Sigmoid colon (tissue), 7 donors: ENCODE measurements at places on chromosomes 5 and 9. TPM values are rescaled to one million over a fixed set of nuclear protein-coding genes. Genes with fewer than 3 reads are reported as not detected.
A peak's percentile ranks its signal among the peaks of the same experiment; 100 is the strongest.

DNA sequence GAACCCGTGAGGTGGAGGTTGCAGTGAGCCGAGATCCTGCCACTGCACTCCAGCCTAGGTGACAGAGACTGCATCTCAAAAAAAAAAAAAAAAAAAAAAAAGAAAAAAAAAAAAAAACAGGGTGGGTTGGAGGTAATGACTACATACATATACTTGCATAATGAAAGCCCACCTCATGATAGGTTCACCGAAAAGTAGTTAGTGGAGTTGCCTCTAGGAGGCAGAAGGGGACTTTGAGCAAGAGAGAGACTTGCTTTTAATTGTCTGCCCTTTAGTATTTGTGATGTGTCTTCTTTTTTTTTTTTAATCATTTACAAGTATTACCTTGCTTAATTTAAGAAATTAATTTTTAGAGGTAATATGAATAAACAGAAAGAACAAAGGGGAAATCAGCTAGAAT is 99.8 kb downstream of the PPARGC1B start:
- DNase-seq, result no peak
- peak overlapping the region; percentile 41 for H3K27ac ChIP-seq
- peaks cover 42% of the 10 kb centered on the region for H3K4me1 ChIP-seq
- no peak overlapping the region for H3K4me3 ChIP-seq
- peaks cover 33% of the 10 kb centered on the region for H3K36me3 ChIP-seq

DNA sequence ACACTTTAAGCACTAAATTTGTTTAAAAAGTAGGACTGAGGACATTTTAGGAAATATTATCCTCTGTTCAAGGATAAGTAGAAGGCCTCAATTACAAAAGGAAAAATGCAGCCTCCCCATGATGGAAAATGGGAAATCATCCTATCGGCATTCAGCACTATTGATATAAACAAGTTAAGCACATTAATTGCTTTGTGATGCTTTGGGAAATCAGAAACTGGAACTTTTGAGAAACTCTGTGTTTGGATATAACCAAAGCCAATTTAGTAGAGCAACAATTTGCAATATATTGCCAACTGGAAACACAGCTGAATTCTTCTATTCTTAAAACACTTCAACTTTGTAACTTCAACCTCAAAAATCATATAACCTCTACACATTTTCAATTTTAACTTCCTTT is 65.2 kb upstream of the PTGER4 start:
- DNase-seq, result no peak
- no peaks in the 10 kb centered on the region for H3K27me3 ChIP-seq
- H3K27ac ChIP-seq, result no peak overlapping the region
- H3K36me3 ChIP-seq, result no peaks in the 10 kb centered on the region
- H3K4me3 ChIP-seq, result no peak overlapping the region

GBA2 gene
- 45.9 TPM for total RNA-seq

- no peaks in the 10 kb centered on the region for H3K27me3 ChIP-seq
- no peak overlapping the region for H3K4me3 ChIP-seq
- H3K36me3 ChIP-seq, result no peaks in the 10 kb centered on the region
- no peak for DNase-seq
- H3K27ac ChIP-seq, result no peak overlapping the region
Measured at GRCh38 chr5:96332535-96333366, 100.3 kb downstream of the PCSK1 start.

GRCh38 chr5:113519412-113519811 is 5.9 kb downstream of the YTHDC2 start:
- no peak for DNase-seq
- H3K4me1 ChIP-seq, result peaks cover 33% of the 10 kb centered on the region
- H3K27me3 ChIP-seq, result no peaks in the 10 kb centered on the region
- no peak overlapping the region for H3K4me3 ChIP-seq
- no peak overlapping the region for H3K27ac ChIP-seq

GRCh38 chr9:105333811-105334210 is 89.4 kb downstream of the SLC44A1 start:
- H3K36me3 ChIP-seq, result peaks cover 7% of the 10 kb centered on the region
- no peaks in the 10 kb centered on the region for H3K27me3 ChIP-seq
- no peak overlapping the region for H3K27ac ChIP-seq
- H3K4me1 ChIP-seq, result no peaks in the 10 kb centered on the region

DNA sequence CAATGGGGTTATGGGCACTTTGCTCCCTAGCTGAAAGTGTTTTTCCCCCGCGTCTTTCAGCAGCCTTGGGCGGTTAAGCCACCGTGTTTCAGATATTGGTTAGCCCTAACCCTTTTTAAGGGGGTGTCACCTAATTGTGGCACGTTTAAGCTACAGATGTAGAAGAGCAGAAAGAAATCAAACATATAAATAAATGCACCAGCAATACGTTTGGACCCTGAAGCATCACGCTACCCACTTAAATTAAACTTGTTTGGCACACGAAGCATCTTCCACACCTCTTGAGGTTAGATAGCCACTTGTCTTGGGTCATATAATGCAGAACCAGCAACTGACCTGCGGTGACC is 768 bp downstream of the YTHDC2 start:
- no peaks in the 10 kb centered on the region for H3K27me3 ChIP-seq
- H3K4me3 ChIP-seq, result peak overlapping the region; percentile 76
- H3K4me1 ChIP-seq, result no peaks in the 10 kb centered on the region
- peak overlapping the region; percentile 94 for H3K27ac ChIP-seq
- peaks cover 5% of the 10 kb centered on the region for H3K36me3 ChIP-seq
- no peak for DNase-seq

GRCh38 chr5:160270704-160271103 is 41.4 kb downstream of the FABP6 start:
- H3K27me3 ChIP-seq, result no peaks in the 10 kb centered on the region
- DNase-seq, result no peak
- H3K27ac ChIP-seq, result no peak overlapping the region
- no peaks in the 10 kb centered on the region for H3K4me1 ChIP-seq
- H3K36me3 ChIP-seq, result no peaks in the 10 kb centered on the region

- no peaks in the 10 kb centered on the region for H3K27me3 ChIP-seq
- peak overlapping the region; percentile 80 for H3K4me3 ChIP-seq
- no peak overlapping the region for H3K27ac ChIP-seq
- H3K4me1 ChIP-seq, result peaks cover 18% of the 10 kb centered on the region
Measured at GRCh38 chr9:137113385-137114159, 961 bp downstream of the DPP7 start.

GRCh38 chr5:115413651-115414050 is 117.2 kb upstream of the CCDC112 start:
- DNase-seq, result no peak
- H3K27me3 ChIP-seq, result no peaks in the 10 kb centered on the region
- H3K4me1 ChIP-seq, result peaks cover 8% of the 10 kb centered on the region
- no peak overlapping the region for H3K4me3 ChIP-seq

CCL19 gene
- 5.8 TPM for total RNA-seq

- H3K27me3 ChIP-seq, result no peaks in the 10 kb centered on the region
- no peaks in the 10 kb centered on the region for H3K4me1 ChIP-seq
- no peak overlapping the region for H3K27ac ChIP-seq
- DNase-seq, result no peak
Measured at GRCh38 chr9:126546036-126546435, 67.7 kb upstream of the LMX1B start.

C5orf58 gene
- total RNA-seq, result not detected

- no peak for DNase-seq
- no peaks in the 10 kb centered on the region for H3K4me1 ChIP-seq
- no peak overlapping the region for H3K4me3 ChIP-seq
- no peak overlapping the region for H3K27ac ChIP-seq
Measured at GRCh38 chr9:100914266-100914665, 114.3 kb upstream of the PLPPR1 start.

PCDHA2 gene
- 0.68 TPM for total RNA-seq

DNA sequence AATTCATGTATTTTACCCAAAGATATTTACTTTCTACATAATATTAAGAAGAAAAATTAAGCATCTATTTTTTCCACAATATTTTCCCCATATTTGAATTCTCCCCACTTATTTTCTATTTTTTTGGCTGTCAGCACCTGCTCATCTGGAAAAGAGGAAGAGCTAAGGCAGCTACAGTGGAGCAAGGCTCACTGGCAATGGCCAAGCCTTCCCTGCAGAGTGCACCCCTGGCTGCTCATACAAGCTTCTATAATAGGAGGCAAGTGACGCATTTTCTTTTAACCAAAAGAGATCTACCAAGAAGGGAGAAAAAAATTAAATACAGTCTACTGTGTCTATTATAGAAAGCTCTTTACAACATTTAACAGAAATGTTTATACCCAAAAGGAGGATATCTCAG is 72.5 kb downstream of the AUH start:
- no peak overlapping the region for H3K4me3 ChIP-seq
- no peak overlapping the region for H3K27ac ChIP-seq
- peaks cover 5% of the 10 kb centered on the region for H3K36me3 ChIP-seq
- H3K4me1 ChIP-seq, result peaks cover 5% of the 10 kb centered on the region

DNA sequence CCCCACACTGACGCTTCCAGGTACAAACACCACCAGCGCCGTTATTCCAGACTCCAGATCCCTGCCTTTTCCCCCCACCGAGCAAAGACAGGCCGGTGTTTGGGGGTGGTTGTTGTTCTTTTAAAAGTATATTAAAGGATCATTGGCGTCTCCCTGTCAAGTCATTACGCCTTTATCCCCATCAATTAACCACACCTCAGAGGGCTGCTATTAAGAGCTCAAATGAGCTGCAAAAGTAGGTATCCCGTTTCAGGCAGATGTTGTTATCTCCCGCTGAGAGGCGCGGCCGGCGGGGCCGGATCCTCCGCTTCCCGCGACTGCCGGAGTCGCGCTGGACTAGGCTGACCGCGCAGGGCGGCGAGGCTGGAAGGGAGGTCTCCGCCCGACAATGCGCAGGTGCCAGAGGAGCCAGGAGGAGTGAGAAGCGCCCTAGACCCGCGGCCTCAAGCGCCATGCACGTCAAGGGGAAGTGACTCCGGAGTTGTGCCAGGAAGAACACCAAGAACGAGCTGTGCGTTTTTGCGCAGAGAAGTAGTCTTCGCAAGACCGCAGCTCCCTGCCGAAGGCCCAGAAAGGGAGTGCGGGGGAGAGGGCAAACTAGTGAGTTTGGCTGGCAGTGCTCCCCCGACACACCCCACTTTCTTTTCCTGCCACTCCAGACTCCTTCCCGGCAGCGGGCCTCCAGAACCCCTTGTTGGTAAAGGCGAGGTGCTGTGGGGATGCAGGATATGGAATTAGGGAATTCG is 8.2 kb downstream of the NR2F1-AS1 start:
- no peak overlapping the region for H3K4me3 ChIP-seq
- peaks cover 10% of the 10 kb centered on the region for H3K27me3 ChIP-seq
- peak overlapping the region; percentile 69 for H3K27ac ChIP-seq

DNA sequence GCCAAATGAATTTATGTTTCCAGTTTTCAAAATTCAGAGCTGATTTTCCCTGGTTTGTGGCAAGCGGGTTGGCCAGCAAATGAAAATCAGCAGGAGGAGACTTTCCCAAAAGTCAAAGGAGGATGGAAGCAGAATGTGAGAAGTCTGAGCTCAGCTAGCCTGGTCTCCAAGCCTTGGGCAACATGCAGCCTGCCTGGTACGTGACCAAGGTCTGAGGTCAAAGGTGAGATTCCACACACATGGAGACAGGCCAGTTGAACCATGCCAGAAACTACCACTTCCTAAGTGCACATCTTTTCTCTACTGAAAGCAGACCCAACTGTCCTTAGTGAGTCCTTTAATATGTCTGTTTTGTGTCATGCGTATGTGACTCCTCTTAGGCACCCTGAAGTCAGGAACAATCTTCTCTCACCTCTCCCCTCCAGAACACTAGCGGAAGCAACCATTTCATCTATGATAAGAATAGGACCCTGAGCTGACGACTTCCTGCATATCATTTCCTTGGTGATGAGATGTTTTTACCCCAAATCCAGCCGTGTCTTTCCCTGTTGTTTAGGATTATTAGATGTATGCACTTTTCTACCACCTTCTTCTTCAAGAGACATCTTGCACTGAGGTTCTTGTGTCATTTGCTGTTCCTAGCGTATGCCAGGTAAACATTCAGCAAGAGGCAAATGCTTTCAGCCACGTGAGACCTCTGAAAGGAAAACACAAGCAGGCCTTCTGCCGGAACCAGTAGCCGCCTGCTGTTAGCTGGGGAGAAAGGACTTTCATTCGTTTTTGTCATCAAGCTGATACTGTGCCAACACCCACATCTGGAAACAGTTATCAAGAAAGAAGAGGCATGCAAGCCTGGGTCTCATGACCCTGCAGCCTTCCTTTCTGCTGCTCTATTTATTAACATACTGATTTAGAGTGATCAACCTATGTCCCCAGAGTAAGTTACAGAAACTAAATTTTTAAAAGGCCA is 9.7 kb upstream of the TGFBI start:
- H3K27me3 ChIP-seq, result no peaks in the 10 kb centered on the region
- H3K4me1 ChIP-seq, result peaks cover 47% of the 10 kb centered on the region
- H3K36me3 ChIP-seq, result no peaks in the 10 kb centered on the region
- H3K4me3 ChIP-seq, result no peak overlapping the region
- DNase-seq, result peak; percentile 89
- H3K27ac ChIP-seq, result peak overlapping the region; percentile 68

CD72 gene
- 8.0 TPM for total RNA-seq

GRCh38 chr5:94849821-94850736 is 231.6 kb downstream of the SLF1 start:
- H3K27me3 ChIP-seq, result no peaks in the 10 kb centered on the region
- no peak overlapping the region for H3K27ac ChIP-seq
- no peaks in the 10 kb centered on the region for H3K36me3 ChIP-seq
- DNase-seq, result no peak
- H3K4me3 ChIP-seq, result no peak overlapping the region

AGXT2 gene
- not detected for total RNA-seq

PCDHGC3 gene
- total RNA-seq, result 36.7 TPM

DNA sequence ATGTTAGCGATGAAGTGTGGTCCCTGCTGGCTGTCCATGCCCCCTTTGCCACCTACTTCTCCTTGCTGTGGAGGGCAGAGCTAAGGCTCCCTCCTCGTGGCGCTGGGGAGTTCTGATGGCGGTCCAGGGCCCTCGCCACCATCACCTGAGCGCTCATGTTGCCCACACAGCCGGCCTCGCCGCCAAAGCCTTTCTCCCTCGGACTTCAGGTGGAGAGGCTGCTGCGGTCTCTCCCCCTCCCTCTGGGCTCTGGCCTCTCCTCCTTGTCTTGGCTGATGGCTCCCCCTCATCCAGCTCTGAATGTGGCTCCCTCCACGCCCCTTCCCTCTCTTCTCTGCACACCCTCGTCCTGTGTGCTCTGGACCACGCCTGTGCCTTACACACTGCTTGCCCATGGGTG is 14.5 kb upstream of the LPCAT1 start:
- no peaks in the 10 kb centered on the region for H3K36me3 ChIP-seq
- H3K4me1 ChIP-seq, result no peaks in the 10 kb centered on the region
- peak; percentile 58 for DNase-seq

TRIM32 gene
- total RNA-seq, result 11.9 TPM

- H3K27me3 ChIP-seq, result no peaks in the 10 kb centered on the region
- H3K27ac ChIP-seq, result peak overlapping the region; percentile 69
- no peaks in the 10 kb centered on the region for H3K36me3 ChIP-seq
- H3K4me3 ChIP-seq, result no peak overlapping the region
- H3K4me1 ChIP-seq, result peaks cover 20% of the 10 kb centered on the region
Measured at GRCh38 chr5:6419340-6419852, 29.3 kb upstream of the UBE2QL1 start.

PCDHB2 gene
- total RNA-seq, result 3.2 TPM

ITGA1 gene
- 222 TPM for total RNA-seq

DNA sequence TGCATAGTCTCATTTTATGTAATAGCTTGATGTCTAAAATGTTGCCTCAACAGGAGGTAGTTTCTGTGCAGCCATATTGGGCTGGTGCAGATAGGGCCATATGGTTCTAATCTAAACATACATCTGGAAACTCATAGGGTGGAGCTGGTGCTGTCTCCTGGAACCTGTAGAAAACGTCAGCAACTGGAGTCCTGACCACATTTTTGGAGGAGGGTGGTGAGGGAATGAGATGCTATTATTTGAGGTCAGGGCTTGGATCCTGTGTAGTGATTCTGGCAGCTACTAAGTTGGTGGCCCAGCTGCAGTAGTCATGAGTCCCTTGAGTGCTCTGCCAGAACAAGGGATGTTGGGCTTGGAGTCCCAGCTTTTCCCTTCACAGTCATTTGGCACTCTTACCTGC is 14.1 kb downstream of the MAN2A1 start:
- H3K36me3 ChIP-seq, result no peaks in the 10 kb centered on the region
- no peak overlapping the region for H3K27ac ChIP-seq
- H3K4me1 ChIP-seq, result peaks cover 24% of the 10 kb centered on the region
- no peak for DNase-seq
- H3K4me3 ChIP-seq, result no peak overlapping the region
